Astrocyte of the spinal cord (primary cell): ENCODE measurements at places on chromosomes 2 and 18.

GRCh38 chr2:54000122-54000521 lies 29.3 kb upstream of the PSME4 start:
- no peak for DNase-seq

DNA sequence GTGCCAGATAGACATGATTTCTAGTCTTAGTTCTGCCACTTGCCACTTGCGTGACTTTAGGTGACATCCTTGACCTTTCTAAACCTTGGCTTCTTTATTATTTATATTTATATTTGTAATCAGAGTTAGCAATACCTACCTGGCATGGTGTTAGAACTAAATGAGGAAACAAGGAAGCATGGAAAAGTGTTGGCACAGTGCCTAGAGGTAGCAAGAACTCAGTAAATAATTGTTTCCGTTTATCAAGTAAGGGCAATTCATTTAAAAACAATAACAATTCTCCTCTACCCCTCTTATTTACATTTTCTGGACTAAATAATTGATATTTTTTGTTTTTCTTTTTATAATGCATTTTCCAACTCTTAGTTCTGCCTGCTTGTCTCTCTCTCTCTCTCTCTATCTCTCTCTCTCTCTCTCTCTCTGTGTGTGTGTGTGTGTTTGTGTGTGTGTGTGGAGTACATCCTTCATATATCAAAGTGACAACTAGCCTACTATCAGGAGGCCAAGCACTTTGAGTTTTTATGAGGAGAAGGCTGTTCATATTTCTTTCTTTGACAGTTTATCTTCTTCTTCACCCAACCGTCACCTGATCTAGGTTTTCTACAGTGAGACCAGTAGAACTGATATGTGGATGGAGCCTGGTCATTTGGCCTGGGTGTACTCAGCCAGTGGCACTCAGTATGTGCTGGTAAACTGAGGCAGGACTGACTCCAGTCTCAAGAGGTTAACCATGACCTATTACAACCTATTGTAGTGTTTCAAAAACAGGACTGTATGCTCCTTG lies 134.5 kb downstream of the LRRTM1 start:
- no peak for DNase-seq

GRCh38 chr2:201432038-201432620 lies 19.1 kb downstream of the TRAK2 start:
- DNase-seq, result peak; percentile 38

GRCh38 chr2:88967844-88968243 lies 276.4 kb downstream of the RPIA start:
- DNase-seq, result no peak

GRCh38 chr2:24273598-24273997 lies 86.7 kb downstream of the ITSN2 start:
- DNase-seq, result no peak

GRCh38 chr18:41543815-41544214 lies 411.2 kb upstream of the PIK3C3 start:
- no peak for DNase-seq

DNA sequence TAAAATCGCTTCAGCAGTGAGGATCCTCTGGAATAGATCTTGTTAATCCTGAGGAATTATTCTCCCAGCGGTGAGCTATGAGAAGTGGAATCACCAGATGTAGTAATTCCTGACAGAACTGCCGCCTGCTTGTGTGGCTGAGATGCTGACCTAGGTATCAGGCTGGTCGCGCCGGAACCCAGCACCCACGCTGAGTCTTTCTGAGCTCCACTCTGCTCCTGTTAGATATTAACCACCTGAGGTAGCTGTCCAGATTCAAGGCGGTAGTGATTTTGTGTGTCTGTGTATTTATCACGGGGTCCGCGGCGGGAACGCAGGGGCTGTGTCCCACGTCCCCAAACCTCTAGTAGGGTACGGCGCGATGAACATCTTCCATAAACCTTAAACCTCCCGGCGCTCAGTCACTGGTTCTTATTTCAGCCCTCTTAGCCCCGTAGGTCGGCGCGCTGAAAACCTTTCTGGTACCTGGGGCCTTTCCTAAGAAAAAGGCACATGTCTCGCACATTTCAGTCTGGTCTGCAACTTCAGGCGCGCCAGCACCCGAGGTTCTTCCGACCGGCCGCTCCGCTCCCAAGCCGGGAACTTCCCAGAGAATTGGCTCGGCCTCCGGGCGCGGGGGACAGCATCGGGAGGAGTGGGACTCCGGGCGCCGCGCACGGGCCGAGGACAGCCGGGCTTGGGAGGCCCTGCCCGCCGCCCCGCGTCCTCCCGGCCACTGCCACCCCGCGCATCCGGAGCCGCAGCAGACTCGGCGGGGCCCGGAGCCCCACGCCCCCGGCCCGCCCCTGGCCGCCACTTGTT lies 542 bp upstream of the CNNM3 start:
- peak; percentile 61 for DNase-seq
